ENCODE measurements at places on chromosomes 7 and 10.

- no peak for DNase-seq
These were observed 88.4 kb downstream of the FAS start for GRCh38 chr10:89078724-89079672.

- DNase-seq = no peak
These were observed 143.3 kb downstream of the ANK3 start for GRCh38 chr10:60246382-60246781.

DNA sequence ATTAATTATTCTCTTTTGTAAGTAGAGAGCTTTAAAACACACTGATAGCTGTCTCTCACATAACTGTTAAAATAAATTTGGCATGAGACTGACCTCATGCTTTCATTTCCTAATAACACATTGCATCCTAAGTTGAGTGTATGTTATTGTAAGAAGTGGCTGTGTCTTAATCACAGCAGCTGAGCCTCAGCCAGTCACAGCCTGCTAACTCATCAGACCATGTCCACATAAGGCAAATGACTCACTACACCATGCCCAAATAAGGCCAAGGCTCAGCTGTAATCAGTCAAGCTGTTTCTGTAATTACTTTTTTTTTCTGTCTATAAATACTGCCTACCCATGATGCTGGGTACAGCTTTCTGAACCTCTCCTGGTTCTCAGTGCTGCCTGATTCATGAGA, 860.9 kb downstream of the XPNPEP1 start:
- no peak for DNase-seq

- no peak for DNase-seq
These were observed 61.2 kb downstream of the HHEX start for GRCh38 chr10:92750791-92751533.

DNA sequence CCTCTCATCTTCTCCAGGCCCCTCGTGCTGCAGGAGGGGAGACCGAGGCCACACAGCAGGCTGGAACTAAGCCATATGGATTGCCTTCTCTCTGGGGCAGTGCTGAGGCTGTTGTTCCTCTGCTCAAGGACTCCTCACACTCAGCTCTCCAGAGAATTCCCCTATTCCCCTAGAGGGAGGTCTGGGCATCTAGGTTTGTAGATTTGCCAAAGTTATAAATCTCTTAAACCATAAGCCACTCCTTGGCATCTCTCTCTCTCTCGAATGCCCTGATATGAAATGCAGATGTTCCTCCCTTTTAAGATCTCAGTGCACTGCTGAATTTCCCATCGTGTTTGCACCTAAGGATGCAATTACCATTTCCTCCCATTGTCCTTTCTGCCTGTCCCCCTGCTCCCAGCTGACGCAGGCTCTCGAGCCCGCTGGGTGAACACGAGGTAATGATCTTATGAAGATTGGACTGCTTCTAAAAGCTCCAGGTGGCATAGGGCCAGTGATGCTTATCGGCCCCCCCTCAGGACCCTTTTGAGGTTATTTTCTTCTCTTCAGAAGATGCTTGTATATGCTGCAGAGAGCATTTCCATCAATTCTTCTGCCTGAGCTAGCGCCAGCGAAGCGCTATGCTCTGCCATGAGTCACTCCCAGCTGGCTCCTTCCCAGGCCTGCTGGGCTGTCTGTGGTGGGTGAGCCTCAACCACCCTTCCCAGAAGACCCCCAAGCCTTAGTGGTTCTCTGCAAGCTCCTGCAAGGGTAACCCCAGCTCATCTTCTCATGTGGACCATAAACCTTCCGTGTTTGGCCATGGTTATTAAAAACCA, 41.6 kb upstream of the AQP1 start:
- no peak for DNase-seq

DNA sequence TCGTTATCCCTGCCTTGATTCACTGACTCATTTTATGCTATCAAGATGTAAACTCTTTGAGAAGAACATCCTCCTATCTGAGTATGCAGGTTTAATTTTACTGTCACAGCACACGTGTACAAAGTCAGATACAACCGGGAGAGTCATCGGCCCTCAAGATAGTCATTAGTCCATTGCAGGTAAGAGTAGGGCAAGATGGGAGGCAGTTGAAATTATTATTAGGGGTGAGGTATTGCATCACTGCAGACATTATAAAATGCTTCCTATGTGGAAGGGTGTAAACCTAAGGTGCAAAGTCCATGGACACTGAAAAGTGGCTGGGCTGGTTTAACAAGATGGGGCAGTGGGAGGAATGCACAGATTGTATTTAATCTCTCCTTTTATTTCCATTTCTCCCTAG, 113.7 kb downstream of the ARL4A start:
- no peak for DNase-seq

DNA sequence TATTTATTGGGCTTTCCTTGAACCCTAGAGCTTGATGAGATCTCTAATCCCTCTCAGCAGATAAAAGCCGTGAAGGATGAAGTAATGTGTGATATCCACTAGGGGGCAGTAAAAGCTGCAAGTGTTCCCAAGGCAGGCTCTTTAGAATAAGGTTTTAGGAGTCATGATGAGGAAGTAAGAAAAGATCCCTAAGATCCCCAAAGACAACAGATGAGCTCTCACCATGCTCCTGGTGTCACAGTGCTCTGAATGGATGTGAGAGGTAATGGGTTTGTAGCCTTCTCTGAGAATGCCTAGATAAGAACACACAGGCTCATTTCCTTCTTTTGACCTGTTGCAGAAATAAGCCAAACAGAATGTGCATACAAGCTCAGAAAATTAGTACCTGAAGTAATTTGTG, 70.4 kb upstream of the ITPRID1 start:
- peak; percentile 53 for DNase-seq

GRCh38 chr7:1586827-1587705, 17.2 kb upstream of the PSMG3 start:
- no peak for DNase-seq

DNA sequence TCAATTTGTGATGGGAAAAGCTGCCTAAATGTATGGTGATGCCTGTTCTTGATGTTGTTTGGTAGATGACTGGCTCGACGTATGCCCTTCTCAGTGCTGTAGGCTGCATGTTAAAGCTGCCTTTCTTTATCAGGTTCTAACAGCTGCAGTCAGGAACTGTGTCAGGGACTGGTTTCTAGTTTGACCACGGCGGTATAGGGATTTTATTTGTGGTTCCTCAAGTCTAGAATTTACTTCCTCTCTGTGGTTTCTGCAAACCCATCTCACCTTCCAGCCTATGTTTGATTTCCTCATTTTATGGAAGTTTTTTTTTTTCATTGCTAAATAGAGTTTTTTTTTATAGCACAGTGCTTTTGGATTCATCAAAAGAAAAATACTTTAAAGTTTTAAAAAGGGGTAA, 26.5 kb downstream of the LMTK2 start:
- DNase-seq = peak; percentile 59

DNA sequence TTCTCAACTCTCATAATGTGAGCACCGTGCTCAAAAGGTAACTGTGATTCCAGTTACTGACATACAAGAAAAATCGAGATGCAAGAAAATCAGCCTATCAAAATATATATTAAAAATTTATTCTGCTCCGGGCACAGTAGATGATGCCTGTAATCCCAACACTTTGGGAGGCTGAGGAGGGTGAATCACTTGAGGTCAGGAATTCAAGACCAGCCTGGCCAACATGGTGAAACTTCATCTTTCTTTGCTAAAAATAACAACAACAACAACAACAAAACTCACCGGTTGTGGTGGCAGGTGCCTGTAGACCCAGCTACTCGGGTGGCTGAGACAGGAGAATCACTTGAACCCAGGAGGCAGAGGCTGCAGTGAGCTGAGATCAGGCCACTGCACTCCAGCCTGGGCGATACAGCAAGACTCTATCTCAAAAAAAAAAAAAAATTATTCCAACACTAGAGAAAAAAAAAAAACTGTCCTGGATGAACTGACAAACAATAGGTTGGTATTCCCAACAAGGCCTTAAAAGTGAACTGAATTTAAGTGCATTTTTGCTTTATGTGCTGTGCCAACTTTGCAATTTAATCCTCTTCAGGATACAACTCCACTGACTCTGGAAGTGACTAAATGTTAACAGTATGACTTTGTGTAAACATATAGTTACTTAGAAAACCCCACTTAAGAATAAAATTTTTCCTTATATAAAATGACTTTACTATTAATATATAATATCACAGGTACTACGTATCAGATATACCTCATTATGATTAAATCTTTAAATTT, 51.1 kb downstream of the JMJD1C start:
- no peak for DNase-seq

DNA sequence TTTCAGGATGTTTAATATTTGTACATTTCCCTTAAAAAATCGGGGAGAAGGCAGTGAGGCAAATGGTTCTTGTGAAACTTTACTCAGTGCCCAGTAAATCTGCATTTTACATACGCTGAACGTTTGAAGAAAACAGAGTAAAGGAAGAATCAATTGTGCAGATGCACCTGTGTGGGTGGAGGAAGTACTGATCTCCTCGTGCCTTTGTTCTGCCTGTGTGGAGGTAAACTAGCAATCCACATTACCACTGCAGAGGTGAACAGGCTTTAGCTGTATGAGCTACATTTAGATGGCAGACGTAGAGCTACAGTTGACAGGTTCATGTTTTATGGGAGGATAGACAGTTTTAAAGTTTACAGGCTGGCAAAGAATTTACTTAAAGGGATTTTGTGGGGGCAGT, 62.7 kb upstream of the VIPR2 start:
- DNase-seq = no peak

GRCh38 chr10:2968401-2969058, 98.8 kb upstream of the PFKP start:
- no peak for DNase-seq

DNA sequence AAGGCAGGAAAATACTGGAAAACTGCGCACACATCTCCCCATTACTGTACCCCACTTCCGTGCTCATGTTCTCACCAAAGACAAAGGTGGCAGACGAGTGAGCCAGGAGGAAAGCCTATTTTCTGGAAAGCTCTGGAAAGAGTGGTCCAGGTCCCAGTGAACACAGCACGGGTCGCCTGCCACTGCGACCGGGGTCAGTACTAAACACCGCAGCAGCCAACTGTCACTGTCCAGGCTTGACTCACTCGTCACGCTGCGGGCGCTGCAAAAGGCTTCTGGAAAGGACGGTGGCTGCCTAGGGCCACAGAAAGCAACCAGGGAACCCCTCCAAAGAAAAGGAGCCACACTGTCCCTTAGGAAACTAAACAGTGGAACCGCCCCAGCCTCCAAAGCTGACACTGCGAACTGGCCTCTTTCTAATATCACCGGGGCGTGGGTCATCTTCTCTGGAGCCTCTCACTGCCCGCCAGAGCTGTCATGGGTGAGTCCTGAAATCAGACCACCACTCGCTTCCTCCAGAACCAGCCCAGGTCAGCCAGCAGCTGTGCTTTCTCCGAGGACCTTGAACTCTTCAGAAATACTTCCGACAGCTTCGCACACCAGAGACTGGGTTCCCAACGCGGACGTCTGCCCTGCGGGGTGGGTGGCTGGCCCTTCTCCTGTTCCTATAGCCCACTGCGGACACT, 4.0 kb downstream of the RADIL start:
- DNase-seq = no peak

All from activated CD4-positive, alpha-beta T cell treated with anti-CD3 and anti-CD28 coated beads, Interleukin-2, Interleukin-4, amounts not matched to agents 100 ng/mL and 50 ng/mL, durations not matched to agents 16 hours and 8 hours (primary cell).